Progenitor cell of endocrine pancreas (in vitro differentiated cells): ENCODE measurements at places on chromosomes 2 and 18. TPM values are rescaled to one million over a fixed set of nuclear protein-coding genes. Genes with fewer than 3 reads are reported as not detected.

GRCh38 chr2:201773990-201774389, 6.7 kb downstream of the ALS2 start:
- no peak for DNase-seq

DNA sequence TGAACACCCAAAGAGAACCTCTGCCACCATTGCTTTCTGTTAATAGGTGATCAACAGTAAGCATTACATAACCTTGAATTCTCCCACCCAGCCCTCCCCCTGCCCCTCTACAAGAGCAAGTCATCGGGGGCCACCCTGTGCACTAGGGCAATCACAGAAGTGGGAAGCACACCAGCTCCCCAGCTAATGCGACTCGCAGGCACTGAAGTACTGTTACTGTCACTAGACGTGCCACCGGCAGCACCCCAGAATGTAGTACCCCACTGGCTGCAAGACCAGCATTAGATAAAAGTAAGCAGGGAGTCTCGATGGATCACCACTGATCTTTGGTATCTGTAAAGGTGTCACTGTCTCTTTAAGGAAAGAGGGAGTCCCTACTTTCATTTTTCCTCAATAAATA, 167.6 kb downstream of the FAM210A start:
- DNase-seq = no peak

Gene PPP1R1C
- 5.6 and 6.4 TPM in 2 replicates for total RNA-seq

Gene DYSF
- 1.4 and 1.6 TPM in 2 replicates for total RNA-seq

DNA sequence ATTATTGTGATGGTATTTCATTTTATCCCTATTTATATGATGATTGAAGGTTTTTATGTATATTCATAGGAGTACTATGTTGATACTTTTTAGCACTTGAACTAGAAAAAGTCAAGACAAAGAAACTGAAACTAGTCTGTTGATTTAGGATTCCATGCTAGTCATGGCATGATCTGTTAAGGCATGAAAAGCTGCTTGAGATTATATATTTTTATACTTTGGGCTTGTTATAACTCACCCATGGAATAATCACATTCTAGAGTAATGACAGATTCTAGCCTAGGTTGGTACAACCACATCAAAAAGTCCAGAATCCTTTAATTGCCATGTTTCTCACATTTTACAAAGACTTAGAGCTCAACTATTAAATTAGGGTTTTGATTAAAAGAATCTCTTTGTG, 472.6 kb upstream of the CELF4 start:
- no peak for DNase-seq

DNA sequence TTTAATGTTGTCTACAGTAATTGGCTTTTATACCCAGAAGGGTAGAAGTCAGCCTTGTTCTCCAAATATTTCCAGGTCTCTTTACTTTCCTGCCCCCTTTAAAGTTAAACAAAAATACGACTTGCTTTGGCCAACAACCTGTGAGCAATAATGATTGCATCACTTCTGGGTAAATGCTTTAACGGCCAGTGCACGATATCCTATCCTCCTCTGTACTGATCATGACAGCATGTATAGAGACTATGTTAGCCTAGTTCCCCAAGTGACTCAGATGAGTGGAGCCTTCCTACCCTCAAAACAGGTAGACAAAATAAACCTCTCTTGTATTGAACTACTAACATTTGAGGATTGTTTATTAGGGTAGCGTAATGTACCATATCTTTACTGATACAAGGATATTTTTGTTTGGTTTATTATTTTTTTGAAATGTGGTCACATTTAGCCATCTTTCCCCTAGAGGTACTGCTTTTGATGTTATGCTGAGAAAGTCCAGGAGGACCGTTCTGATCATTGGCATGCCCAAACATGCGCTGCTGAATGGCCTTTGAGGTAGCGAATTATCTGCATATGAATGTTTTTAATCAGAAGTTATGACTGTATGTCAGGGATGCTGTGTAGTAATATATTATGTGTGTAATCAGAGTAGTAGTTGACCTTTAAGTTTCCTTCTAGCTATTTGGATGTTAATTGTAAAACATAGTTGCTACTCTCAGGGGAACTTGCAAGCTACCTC, 262.6 kb upstream of the DCC start:
- no peak for DNase-seq

DNA sequence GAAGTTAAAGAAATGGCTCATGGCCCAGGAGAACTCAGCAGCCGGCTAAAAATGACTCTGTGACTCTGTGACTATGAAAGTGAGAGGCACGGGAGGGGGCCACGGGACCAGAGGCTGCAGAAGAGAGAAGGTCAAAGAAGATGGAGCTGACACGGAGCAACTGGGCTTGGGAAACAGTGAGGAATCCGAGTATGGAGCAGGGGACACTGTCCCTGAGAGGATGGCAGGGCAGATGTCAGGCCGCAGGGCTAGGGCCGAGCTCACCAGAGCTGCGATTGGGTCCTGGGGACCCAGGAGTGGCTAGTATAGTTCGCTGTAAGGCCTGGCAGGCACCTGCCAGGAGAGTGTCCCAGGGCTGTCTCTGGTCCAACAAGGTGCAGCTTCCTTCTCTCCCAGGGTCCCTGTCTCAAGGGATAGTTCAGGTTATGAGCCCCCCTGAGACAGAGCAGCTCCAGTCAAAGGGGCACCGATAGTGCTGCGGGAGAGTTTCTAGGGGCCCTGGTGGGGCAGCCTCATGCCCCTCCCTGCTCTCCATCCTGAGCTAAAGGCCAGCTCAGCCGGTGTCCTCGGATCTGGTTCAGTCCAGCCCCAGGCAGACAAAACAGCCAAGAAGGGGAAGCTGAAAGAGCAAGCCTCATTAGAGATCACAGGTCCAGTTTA, 42.7 kb downstream of the CIB4 start:
- no peak for DNase-seq

Gene GALNT3
- total RNA-seq = 18.4 and 20.2 TPM in 2 replicates

DNA sequence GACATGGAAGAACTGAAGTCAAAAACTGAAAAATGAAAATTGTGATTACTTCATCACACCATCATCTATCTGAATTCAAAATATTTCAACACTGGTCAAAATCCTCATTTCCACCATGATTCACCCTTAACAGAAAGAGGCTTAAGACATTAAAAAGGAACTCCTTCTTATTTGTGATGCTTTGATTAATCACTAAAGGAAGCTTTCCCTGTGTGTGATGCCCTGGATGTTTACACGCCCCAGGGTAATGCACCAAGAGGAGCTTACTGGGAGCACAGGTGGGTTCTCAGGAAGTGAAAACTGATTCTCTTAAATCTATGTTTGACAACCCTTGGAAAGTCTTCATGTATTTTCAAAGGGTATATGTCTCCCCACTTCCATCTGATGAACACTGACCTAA, 11.5 kb downstream of the GRB14 start:
- DNase-seq = no peak

DNA sequence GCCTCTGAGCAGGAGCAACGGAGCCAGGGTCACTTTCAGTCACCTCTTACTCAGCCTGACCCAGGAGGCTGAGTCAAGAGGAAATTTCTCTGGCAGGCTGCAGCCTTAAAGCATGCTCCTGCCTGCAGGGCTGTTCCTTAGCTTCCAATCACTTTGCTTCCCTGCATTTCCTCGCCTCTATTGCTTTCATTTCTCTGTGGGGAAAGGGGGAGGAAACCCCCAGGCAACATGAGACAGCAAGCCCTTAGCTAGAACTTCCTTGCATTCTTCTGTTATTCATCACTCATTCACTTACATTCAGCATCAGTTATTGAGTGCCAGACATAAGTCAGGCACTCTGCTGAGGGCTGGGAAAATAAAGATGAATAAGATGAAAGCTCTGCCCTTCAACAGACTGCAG, 13.0 kb downstream of the XDH start:
- no peak for DNase-seq

GRCh38 chr2:207984765-207985480, 40.4 kb downstream of the PLEKHM3 start:
- no peak for DNase-seq

DNA sequence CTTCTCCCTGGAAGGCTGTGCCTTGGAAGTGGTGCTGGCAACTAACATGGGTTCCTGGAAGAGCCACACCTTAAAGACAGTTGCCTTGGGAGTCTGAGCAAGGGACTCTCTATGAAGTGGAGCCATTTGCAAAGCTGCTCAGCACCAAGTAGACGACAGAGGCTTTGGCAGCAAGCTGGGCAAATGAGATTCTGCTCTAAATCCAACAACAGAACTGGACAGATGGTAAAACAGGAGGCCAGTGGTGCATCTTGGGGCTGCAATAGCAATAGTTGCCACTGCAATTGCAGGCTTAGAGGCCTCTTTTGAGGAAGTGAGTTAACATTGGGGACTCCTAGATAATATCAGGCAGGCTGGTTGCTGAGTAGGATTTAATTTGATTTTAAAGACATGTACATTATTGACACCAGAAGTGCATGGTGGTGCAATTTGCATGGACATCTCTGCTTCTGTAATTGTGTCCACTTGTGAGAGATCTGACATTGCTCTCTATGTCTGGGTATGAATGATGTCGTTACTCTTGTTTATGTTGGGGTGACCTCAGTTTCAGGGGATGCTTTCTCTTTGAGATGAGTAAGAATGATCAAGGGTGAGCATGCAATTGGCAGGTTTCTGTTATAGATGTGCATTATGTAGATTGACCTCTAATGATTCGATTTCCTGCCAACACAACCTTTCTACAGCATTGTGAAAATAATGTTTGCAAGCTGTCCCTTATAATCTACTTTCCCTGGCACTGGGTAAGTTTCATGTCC, 568.3 kb upstream of the MEX3C start:
- DNase-seq = no peak

DNA sequence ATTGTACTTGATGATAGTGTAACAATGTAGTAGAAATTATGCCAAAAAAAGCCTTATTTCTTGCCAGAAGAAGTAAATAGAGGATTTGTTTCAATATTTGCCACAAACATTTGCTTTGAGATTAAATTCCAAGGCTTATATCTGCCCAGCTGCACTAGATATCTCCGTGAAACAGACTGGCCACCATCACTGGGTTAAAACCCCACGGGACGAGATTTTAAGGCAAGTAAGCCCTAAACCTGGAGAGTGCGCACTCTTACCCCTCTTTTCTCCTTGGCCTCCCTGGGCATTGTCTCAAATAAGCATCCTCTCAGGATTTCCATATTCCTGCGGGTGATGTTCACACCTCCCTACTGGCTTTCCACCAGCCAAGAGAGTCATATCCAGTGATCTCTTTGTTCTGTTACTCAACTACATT, 334.4 kb downstream of the AGPS start:
- no peak for DNase-seq

Gene LYPD1
- 7.1 and 13.8 TPM in 2 replicates for total RNA-seq

DNA sequence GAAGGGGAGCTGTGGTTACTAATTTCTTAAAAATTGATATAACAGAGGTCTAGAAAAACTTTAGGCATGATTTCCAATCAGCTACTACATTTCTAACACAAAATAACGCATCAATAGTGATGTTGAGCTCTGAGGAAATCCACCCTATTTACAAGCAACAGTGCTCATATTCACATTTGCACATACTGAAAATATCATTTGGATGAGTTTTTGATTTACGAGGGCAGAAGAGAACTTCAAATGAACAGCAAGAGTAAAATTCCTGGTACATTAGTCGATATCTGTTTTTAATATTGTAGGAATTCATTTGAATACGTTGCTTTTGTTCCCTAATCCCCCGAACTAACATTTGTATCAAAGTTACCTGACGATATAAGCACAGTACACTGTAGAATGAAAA, 761.0 kb upstream of the POU3F3 start:
- DNase-seq = no peak

GRCh38 chr2:43311276-43311675, 84.9 kb upstream of the ZFP36L2 start:
- DNase-seq = no peak

DNA sequence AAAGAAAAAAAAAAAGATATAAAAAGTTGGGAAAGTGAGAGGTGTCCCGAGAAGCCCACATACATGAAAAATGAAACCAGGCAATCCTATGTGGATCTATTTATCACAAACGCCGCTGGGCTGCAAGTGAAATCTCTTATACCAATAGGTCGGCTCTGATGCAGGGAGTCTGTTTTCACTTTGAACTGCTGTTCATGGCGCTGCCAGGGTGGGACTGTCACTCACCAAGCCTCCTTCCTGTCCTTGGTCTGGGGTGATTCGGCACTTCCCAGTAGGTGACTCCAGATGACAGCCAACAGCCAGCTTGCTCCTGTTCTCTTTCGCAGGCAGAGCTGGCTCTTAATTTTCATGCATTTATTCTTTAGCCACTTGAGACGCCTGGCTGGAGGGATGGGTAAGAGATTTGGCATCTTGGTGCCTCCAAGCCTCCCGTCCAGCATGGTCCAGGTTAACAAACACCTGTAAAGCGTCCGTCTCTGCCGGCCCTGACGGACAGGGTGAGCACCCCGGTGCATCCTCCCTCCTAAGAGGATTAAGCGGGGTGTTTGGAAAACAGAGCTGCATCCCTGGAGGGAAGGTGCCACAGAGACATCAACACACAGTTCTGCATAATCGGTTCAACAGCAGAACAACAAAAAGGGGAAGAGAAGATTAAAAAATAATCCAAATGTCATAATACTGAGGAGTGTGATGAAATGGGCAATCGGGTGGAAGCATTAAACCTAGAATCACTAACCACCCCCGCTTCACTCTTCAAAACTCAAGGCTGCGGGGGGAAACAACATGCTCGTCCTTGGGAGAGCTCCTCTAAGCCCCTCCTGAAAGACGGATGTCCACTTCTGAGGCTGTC, 58.7 kb downstream of the STEAP3 start:
- no peak for DNase-seq

DNA sequence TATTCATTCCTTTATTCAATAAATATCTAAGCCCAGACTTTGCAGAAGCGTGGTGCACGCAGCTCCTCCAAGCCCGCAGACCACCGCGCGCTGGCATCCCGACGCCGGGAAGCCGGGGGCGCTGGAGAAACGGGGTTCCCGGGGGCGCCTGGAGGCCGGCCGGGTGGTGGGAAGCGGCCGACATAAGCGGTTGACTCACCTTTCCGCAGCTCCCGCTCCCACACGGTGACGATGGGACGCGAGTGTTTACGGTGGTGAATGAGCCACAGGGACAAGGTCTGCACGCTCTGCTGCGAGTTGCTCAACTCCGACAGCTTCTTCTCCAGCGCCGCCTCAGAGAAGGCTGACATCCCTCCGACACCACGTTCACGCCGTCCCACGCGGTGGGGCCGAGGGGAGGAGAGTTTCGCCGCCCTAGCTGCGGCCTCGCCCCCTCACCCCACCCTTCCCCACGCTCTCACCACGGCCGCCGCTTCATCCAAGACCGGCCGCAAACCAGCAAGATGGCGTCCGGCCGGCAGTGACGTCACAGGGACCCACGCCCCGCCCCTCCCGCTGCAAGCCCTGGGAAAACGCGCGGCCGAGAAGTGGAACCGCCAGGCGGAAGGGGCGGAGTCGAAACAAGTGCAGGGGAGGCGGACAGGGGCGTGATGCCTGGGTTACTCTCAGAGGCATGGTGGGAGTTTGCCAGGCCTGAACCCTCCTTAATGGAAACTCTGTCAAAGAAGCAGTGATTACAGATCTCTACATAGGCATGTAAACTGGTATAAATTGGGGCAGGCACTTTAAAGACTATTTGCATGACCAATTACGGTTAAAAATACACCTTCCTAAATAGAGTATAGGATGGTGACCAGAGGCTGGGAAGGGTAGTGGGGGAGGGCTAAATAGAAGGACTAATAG, at the start of gene RPRD1A:
Gene RPRD1A, minus strand, starts transcription at position 505 of the 903 bp plus-strand sequence. Its CDS starts 155 bp downstream, at position 350.
- DNase-seq = peak; percentile 96

DNA sequence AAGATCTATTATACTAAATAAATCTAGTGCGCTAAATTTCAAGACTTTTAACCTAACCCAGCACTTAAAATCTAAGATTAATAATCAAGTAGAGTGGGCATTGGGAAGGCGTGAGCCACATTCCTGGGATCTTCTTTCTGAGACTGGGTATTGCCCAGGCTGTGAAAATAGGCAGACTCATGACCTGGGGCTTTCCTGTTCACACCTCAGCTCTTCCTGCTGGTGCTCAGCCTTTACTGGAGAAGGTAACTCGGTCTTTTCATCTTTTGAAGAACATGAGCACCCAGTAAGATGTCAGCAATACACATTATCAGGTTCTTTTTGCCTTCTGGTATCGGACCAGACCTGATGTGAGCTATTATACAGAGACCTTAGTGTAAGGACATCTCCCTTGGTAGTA, 500.5 kb downstream of the PLCL1 start:
- DNase-seq = no peak
